ENCODE measurements at places on chromosomes 2 and 18.

GRCh38 chr2:45269149-45269793, 260.0 kb upstream of the SIX2 start:
- DNase-seq, result no peak

- no peak for DNase-seq
These were observed 48.9 kb upstream of the MYL1 start for GRCh38 chr2:210363876-210364275.

DNA sequence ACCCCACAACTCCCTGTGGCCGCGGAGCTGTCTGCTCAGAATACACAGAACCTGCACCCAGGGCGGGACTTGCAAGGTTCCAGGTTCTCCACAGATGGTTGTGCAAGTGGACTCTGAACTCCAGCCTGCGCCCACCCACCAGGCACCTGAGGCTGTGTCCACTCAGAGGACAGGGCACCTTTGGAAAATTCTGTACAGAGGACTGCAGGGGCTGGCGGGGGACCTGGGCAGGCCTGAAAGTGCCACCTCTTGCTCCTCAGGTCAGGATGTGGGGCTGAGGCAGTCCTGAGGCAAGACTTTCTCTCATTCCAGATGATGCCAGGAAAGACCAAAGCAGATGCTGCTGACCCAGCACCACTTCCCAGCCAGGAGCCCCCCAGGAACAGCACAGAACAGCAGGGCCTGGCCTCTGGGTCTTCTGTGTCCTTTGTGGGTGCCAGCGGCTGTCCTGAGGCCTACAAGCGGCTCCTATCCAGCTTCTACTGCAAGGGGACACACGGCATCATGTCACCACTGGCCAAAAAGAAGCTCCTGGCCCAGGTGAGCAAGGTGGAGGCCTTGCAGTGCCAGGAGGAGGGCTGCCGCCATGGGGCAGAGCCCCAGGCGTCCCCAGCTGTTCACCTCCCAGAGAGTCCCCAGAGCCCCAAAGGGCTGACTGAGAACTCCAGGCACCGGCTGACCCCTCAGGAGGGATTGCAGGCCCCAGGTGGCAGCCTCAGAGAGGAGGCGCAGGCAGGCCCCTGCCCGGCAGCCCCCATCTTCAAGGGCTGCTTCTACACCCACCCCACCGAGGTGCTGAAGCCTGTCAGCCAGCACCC, 14.4 kb downstream of the ARID5A start:
- no peak for DNase-seq

GRCh38 chr18:3107740-3108151, 94.8 kb upstream of the LPIN2 start:
- no peak for DNase-seq
